ENCODE measurements at places on chromosomes 2 and 18.

DNA sequence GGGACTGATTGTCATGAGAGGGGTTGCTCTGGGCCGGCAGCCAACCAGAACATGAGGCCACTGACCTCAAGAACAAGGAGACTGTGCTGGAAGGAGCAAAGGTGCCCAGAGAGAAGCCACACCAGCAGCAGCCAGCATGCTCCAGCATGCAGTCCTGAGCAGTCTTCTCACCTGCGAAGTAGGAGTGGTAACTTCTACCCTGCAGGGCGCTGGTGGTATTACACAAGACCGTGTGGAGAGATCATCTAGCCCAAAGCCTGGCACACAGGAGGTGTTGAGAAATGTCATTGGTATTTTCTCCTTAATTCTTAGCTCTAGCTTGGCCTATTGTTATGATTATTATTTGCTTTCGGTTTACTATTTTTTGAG, 132.7 kb downstream of the TSN start:
- DNase-seq, result no peak

DNA sequence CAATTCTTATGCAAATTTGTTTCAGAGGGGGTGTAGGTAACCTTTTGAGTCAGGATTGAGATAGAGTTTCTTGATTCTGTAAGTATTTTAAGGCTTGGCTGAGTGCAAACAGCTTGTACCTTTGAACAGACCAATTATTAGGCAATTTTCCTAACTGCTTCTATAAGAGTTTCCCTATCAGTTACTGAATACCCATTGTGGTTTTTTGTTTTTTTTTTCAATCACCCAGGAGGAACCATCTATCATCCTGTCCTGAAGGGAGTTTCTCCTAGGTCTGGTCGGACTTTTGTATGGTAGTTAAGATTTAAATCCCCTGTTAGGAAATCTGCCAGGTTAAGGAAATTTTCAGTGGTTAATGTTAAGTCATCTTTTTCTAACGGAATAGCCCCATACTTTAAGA, 319.4 kb upstream of the SLC39A10 start:
- DNase-seq, result no peak

- DNase-seq, result no peak
Observed at GRCh38 chr18:43534511-43534910, 257.2 kb upstream of the SYT4 start.

DNA sequence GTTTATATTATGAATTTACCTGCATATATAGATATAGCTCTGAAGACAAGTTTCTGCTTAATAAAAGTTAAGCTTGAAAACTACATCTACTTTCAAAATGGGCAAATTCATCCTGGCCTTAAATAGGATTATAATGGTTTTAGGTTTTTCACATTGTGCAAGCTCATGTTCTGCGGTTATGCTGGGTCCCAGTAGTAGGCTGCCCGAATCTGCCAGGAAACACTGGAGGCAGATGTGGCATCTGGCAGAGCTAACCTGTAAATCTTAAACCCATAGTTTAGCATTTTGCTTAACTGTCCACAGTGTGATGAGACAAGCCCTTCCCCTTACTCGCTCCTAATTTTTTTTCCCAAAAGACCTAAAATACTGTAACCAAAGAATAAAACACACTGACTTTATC, 234.2 kb downstream of the TCF4 start:
- no peak for DNase-seq

DNA sequence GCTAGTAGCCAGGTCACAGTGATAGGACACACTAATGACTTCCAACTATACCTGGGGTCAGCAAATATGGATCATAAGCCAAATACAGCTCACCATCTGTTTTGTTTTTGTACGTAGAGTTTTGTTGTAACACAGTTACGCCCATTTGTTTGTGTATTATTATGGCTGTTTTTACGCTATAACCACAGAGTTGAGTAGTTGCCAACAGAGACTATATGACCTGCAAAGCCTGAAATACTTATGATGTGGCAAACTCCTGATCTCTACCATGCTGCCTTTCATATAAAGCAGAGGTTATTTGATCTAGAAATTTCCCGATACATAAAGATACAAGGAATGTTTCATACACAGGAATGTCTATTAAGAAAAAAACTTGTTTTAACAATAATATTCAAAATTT, 152.2 kb downstream of the HNMT start:
- no peak for DNase-seq

- no peak for DNase-seq
Observed at GRCh38 chr18:12324991-12325725, 17.1 kb downstream of the TUBB6 start.

DNA sequence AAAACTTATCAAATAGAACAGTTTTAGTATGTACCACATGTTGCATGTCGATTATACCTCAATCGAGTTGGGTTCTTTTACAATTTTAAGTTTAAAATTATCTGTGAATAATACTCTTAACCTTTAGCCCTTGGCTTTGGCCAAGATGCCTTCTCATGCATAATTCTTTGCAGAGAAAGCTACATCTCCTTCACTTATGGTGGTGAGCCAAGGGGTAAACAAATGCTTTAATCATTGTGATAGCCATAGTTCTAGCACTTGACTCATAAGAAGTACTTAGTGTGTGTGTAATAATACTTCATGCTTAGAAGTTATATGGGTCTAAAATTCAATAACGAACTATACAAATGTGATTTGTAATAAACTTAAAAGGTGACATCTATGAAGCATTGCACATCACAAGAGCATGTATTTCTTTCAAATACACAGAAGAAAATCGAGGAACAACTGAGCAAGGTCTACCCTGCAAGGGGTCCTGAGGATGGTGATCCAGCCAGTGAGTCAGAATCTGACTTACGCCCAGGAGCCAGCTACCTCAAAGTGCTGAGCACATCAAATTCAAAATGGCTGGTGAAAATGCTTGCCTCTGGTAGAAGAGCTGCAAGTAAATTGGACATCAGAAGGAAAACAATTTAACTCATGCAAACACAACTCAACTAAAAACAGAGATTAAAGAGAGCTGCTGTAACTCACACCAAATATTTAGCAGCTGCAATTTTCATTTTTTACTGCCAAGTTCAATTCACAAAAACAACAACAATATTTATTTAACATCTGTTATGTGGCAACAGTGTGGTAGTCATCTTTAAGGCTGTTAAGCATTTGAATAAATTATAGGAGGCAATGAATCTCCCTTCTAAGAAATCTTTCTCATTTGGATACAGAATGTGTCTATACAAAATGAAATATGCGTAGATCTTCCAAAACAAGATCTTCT, 23.8 kb upstream of the TTC39C start:
- DNase-seq, result no peak

- DNase-seq, result no peak
Observed at GRCh38 chr2:224893848-224894247, 148.4 kb downstream of the DOCK10 start.

- no peak for DNase-seq
Observed at GRCh38 chr2:127418300-127419111, at the start of gene PROC. Gene PROC (plus strand): TSS chr2:127418427. CDS start chr2:127419943, 1,516 bp downstream.

- DNase-seq, result no peak
Observed at GRCh38 chr2:64404002-64404731, 49.8 kb upstream of the LGALSL start.

- no peak for DNase-seq
Observed at GRCh38 chr18:34219651-34220050, 5.1 kb downstream of the NOL4 start.
